ENCODE measurements at places on chromosomes 11 and 22. TPM values are rescaled to one million over a fixed set of nuclear protein-coding genes. Genes with fewer than 3 reads are reported as not detected.

Gene CBLIF
- not detected for total RNA-seq

Gene HSPB2
- total RNA-seq: 2.6 TPM

Gene IL10RA
- total RNA-seq: 0.16 TPM

Gene OR8D1
- total RNA-seq: not detected

Gene APOL5
- not detected for total RNA-seq

Gene NRGN
- not detected for total RNA-seq

Gene CASP5
- total RNA-seq: not detected

Gene SNAP29
- total RNA-seq: 17.4 TPM

Gene IFITM1
- 187 TPM for total RNA-seq

Gene OR5AS1
- total RNA-seq: not detected

Gene ADM2
- 9.6 TPM for total RNA-seq

Gene BATF2
- total RNA-seq: 2.3 TPM

Gene GGTLC2
- not detected for total RNA-seq

Gene ARHGAP32
- total RNA-seq: 22.9 TPM

Gene UBQLNL
- total RNA-seq: 0.32 TPM

Gene DGCR2
- total RNA-seq: 55.7 TPM

Gene CBX7
- 8.3 TPM for total RNA-seq

Gene TMPRSS6
- total RNA-seq: not detected

Gene PKDREJ
- total RNA-seq: not detected
